ENCODE measurements at places on chromosomes 6 and 20.

DNA sequence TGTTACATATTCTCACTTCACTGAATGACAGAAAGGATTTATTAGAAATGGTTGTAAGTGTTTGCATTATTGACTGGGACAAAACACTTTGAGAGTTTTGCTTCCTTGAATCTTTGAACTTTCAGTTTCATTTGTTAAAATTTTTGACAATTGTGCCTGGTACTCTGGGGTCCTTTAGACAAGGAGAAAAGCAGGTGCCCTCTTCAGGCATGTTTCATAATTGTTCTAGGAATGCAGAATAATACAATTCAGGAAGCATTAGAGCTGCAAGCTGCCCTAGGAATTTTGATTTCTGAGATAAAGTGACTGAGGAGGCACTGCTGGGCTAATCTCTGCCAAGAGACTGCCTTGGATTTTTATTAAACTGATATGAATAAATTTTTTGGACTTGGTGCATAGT, 49.7 kb downstream of the TOP1 start:
- DNase-seq: peak; percentile 73

DNA sequence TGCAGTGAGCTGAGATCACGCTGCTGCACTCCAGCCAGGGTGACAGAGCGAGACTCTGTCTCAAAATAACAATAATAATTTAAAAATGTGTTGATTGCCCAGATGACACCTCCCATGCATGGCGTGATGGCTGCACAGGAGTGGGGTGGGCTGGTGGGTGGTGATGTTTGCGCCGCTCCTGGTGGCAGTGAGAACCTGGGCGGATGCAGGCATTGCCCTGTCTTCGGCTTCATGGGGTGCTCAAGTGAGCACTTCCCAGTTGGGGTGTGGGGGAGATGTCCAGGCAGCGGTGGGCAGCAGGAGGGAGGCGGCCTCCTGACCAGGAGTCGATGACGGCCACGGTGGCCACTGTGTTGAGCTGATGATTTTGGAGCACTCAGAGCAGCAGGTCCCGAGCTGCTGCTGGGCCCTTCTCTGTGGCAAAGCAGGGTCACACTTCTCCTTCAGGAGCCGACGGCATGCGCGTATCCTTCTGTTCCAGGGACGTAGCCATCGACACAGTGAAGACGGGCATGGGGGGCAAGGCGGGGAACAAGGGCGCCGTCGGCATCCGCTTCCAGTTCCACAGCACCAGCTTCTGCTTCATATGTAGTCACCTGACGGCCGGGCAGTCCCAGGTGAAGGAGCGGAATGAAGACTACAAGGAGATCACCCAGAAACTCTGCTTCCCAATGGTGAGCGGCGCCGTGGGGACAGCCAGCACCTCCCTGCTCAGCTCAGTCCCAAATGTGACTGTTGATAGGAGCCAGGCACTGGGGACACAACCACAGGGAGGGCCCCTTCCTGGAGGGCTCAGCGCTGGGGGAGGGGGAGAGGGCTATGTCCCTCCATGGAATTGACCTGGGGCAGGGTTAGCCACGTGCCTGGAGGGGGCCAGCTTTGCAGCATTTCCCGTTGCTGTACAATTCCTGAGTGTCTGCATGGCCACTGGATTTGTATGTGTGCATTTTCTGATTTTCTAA, 89.7 kb downstream of the SYNJ2 start:
- DNase-seq: no peak

DNA sequence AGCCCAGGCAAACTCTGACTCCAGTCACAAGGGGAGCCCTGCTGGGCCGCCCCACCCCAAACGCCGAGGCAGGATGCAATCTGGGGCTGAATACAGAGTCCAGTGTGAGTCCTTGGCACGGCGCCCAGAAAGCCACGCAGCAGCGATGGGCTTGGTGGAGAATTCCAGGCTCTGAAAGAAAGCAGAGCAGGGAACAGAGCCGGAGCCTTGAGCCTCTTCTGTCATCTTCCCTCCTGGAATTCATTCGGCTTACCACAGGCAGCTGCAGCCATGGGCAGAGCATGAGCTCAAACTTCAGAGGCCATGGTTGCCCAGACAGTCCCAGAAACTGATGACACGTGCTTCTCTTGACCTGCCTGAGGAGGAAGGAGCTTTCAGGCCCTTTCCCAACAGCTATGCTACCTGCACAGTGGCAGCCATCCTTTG, 441.1 kb upstream of the JARID2 start:
- peak; percentile 78 for DNase-seq

DNA sequence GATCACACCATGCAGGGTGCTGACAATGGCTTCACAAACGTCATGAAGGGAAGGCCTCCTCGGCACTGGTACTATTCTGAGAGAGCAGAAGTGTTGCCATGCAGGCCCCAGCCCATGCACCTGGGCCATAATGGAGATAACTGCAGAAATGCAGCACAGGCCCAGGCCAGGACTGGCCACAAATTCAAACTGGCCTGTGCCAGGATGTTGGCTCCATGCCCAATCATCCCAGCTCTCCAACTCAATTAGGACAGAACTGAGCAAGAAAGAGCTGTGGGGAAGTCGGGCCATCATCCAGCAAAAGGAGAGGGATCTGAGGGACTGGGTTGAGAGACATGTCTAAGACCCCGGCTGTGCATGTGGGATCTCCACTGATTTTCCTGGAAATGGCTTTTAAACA, 48.9 kb upstream of the SYNDIG1 start:
- no peak for DNase-seq

DNA sequence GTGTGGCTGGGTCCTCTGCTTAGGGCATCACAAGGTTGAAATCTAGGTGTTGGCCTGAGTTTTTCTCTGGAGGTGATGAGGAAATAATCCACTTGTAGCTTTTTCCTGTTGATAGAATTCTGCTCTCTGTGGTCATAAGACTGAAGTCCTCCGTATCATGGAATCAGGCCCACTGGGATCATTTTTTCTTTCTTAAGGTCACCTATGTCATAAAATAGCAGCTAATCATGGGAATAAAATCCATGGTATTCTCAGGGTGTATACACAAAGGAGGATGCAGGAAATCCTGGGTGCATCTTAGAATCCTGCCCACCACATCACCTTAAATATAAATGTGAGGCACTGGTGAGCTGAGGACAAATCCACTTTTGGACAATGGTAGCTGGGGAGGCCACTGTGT, 72.7 kb downstream of the PRDM1 start:
- DNase-seq: peak; percentile 27

GRCh38 chr6:111653979-111654378, 48.3 kb upstream of the TRAF3IP2 start:
- DNase-seq: no peak

DNA sequence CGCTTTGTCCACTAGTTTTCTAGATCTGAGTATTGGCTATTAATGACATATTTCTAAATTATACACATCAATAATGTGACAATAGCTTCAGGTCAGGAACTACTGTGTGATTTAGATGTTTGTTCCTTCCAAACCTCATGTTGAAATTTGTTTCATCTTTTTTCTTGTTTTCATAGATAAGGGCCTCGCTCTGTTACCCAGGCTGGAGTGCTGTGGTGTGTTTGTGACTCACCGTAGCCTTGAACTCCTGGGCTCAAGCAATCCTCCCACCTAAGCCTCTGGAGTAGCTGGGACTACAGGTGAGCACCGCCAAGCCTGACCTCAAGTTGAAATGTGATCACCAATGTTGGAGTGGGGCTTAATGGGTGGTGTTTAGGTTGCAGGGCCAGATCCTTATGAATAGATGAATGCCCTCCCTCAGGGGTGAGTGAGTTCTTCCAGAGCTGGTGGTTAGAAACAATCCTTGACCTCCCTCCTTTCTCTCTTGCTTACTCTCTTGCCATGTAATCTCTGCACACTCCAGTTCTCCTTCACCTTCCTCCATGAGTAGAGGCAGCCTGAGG, 5.9 kb upstream of the NQO2 start:
- DNase-seq: no peak

- no peak for DNase-seq
Observed at GRCh38 chr20:46965477-46965876, 70.8 kb downstream of the EYA2 start.

DNA sequence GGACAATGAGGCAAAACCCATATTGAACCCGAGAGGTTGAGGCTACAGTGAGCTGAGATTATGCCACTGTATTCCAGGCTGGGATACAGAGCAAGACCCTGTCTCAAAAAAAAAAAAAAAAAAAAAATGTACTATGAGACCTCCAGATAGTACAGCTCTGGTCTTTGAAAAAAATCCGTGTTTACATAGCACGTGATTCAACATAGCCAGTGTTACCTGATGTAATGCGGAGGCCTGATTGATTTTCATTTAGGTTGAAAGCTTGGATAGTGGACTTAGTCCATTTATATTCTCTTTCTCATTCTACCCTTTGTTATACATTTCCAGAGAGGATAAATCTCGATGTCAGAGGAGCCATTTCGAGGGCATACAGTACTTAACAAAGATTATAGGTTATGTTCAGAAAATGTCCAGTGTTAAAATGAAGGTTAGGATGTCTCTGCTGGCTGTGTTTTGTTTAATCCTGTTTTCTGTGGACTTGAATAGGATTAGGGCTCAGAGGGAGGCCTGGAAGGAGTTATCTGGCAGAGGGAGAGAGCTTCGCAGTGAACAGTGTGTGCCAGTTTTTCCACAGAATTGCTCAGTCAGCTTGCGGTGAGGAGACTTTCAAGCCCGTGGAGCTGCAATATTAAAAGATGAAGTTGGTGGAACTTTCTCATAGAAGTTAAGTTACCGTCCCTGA, 33.9 kb upstream of the BCLAF1 start:
- peak; percentile 22 for DNase-seq

- peak; percentile 73 for DNase-seq
Observed at GRCh38 chr6:3919130-3919628, 70.0 kb downstream of the FAM50B start.

- DNase-seq: peak; percentile 13
Observed at GRCh38 chr6:104527761-104528415, 331.8 kb downstream of the HACE1 start.

DNA sequence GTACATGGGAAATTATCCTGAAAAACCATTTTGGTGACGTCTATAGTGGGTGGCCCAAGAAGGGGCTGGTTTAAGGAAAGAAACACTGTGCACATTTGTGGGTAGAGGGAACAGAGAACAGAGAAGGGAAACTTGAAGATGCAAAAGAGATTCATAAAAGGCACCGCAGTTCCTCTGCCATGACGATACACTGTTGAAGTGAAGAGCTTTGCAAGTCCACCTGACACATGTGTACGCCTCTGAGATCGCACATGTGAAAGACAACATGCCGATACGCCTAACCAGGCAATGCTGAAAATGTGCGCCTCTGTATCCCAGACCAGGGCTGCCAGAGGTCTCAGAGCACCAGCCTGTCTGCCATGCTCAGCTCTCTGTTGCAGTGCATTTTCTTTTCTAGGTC, 180.9 kb downstream of the KIF16B start:
- DNase-seq: no peak

DNA sequence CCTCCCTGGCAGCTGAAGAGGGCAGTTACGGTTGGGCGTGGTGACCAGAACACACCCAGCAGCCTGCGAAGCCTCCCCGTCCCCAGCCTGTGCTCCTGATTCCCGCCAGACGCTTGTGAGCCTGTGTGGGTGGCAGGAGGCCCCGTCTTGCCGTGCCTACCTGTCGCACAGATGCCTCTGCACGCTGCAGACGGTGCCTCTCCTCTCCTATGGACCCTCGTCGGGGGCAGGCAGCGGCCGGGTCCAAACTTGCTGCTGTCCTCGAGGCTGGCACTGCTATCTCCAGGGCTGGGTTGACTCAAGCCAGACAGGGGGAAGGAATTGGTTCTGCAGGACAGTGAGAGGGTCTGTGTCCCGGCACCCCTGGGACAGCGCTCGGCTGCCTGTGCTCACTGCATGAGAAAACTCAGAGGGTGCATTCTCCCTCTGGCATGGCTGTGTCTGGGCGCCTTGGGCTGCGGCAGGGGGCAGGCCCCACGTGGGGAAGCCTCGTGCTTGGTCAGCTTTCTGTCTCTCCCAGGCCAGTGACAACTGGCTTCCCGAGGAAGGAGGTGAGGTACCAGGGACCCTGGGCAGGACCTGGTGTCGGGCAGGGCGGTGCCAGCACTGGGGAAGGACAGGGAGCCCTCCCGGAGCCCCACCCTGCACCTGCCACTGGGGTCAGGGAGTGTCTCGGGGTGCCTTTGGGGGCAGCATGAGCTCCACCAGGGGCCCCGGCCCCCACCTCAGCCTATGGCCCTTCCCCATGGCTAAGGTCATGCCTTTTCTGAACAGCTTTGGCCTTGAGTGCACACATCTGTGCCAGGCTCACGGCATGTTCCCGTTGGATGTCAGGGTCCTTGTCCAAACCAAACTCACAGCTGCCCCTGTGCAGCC, 127.5 kb downstream of the TAF4 start:
- no peak for DNase-seq

DNA sequence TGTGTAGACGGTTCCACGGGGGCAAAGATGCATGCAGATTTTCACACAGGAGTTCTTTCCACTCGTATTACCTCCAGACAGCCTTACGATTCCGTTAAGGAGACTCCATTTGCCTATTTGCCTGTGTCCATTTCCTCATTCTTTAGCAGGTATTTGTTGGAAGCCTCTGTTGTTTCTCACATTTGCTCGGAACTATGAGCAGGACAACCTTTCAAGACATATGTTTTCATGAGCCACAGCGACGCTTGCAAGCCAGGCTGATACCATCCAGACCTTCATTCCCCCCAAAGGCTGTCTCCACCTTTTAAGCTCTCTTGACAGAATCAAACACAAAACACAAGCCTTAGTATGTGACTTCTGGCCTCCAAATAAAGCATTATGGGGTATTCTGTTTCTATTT, 57.6 kb upstream of the NEDD9 start:
- DNase-seq: no peak

- DNase-seq: no peak
Observed at GRCh38 chr6:52415917-52416628, 4.1 kb upstream of the EFHC1 start.

DNA sequence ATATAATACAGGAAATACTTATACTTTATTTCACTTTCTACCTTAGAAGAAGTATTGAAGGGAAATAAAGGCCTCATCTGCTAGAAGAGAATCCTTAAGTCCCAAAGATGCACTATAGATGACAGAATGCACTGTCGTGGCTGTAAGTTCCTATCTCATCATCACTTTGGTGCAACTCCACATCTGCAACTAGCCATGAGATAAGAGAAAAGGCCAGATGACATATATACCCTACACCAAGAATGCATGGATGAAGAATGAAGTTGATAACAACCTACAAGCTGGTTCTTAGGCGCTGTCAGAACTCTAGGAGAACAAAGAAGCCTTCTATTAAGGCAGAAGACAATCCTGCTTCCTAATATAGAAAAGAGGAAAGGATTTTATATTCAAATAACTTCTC, 11.6 kb upstream of the PLN start:
- DNase-seq: no peak

GRCh38 chr20:22160101-22160652, 424.2 kb downstream of the FOXA2 start:
- DNase-seq: no peak

DNA sequence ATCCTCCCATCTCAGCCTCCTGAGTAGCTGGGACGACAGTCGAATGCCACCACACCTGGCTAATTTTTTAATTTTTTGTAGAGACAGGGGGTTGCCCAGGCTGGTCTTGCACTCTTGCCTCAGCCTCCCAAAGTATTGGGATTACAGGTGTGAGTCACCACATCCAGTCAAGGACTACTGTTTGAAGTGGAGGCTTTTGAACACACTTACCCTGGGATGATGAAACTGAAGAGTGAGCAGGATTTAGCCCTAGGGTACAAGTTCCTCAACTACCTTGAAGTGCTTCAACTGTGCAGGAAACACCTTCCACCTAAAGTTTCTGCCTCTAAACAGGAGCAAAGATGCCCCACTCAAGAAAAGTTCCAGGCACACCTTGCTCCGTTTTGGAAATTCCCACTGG, 15.7 kb upstream of the PARD6B start:
- DNase-seq: no peak
